Upper lobe of left lung (tissue), 6 donors: ENCODE measurements at places on chromosomes 13 and 19. TPM values are rescaled to one million over a fixed set of nuclear protein-coding genes. Genes with fewer than 3 reads are reported as not detected.

COL4A1 gene
- 97.7 TPM for total RNA-seq

DNA sequence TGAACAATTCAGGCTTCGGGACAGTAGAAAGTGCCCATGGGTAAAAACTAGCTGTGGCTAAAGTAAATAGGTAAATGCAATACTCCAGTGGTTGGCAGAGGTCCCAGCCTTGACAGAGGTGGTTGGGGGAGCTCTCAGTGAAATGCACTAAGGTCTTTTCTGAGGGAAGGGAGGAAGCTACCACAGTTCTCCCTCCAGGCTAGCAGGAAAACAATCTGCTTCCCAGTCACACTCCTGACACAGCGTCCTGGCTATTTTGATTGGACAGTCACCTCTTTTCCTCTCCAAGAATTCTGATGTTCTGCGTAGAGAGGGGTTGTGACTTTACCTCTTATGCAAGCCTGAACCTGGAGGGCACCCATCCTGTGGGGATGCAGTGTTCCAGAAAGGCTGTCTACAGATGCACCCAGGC lies 128.7 kb downstream of the CYSLTR2 start:
- no peak for DNase-seq

- DNase-seq = no peak
Measured at GRCh38 chr13:90416519-90416918, 931.0 kb upstream of the MIR17HG start.

DNA sequence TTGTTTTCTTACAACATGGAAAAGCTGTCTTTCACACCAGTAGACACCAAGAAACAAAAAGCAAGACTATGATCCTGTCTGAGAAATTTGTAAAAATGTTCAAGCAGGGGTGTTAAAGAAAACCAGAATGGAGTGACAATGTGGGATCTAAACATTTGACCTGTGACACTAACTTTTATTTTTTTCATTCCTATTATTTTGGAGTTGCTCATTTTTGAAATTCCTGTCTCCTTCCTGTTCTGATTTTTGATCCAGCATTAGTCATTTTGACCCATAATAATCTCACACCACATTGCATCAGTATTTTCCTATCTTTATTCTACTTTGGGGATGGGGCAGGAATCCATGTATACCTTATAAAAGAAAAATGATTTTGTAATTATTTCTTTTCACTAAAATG lies 164.2 kb downstream of the DLEU7 start:
- no peak for DNase-seq
